Activated CD8-positive, alpha-beta T cell treated with anti-CD3 and anti-CD28 coated beads for 36 hours (primary cell): ENCODE measurements at places on chromosomes 12 and 14.

GRCh38 chr14:102516531-102517391 is 7.2 kb upstream of the ANKRD9 start:
- peak; percentile 56 for DNase-seq

DNA sequence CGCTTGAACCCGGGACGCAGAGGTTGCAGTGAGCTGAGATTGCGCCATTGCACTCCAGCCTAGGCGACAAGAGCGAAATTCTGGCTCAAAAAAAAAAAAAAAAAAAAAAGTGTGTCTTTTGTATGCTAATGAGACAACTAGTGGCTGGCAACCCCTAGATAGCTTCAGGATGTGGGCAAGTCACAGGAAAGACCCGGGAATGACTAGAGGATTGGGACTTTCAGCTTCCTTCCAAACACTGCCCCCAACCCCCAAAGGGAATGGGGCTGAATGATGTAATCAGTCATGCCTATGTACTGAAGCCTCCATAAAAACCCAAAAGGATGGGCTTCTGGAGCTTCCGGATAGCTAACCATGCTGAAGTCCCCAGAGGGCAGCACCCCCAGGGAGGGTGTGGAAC is 28.6 kb downstream of the USP44 start:
- no peak for DNase-seq

DNA sequence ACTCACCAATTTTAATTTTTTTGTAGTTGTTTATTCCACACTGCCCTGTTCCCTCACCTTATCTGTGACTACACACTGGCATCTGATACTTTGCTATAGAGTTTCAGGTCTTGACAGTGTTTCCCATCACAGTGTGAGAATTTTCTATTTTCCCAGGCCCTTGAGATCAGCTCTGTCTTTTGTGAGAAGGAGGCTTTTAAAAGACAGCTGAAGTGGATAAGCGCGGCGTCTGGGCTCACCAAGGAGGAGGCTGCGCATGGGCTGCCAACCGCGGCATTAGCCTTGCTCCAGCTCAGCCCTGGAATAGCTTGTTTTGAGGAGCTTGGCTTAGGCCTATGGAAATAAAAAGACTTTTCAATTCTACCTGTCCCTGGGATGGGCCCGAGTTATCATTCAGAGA is 181.3 kb downstream of the RMST start:
- no peak for DNase-seq

DNA sequence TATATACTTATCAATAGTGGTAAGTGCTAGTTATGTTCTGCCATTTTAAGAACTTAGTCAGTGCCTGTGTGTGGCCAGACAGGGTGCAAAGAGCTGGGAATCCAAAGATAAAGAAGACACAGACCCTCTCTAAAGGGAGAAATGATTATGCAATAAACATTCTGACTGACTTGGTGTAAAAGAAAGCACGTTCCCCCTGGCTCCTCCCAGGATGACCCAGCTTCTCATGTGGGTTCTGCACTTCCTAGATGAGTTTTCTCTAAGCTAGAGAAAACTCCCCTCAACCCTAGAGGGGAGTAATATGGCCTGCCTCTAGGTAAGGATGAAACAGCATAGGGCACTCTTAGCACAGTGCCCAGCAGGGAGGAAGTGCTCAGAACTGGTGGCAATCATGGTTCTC is 231.2 kb downstream of the VRK1 start:
- DNase-seq: no peak

GRCh38 chr12:90058704-90059103 is 350.1 kb upstream of the ATP2B1 start:
- DNase-seq: no peak

- DNase-seq: no peak
These were observed 2.9 kb downstream of the ABHD12B start for GRCh38 chr14:50874757-50875156.

GRCh38 chr12:57430112-57430930 is 522 bp downstream of the R3HDM2 start:
- DNase-seq: peak; percentile 56

GRCh38 chr12:119183942-119184695 is 5.4 kb downstream of the HSPB8 start:
- no peak for DNase-seq

GRCh38 chr12:28759333-28759732 is 389.7 kb upstream of the FAR2 start:
- DNase-seq: no peak

- no peak for DNase-seq
These were observed 1.3 kb downstream of the GLRX5 start for GRCh38 chr14:95536036-95536593.

- DNase-seq: no peak
These were observed 8.6 kb upstream of the ADSS1 start for GRCh38 chr14:104715416-104715815.

GRCh38 chr12:98127336-98127679 is 388.1 kb upstream of the TMPO start:
- DNase-seq: no peak

DNA sequence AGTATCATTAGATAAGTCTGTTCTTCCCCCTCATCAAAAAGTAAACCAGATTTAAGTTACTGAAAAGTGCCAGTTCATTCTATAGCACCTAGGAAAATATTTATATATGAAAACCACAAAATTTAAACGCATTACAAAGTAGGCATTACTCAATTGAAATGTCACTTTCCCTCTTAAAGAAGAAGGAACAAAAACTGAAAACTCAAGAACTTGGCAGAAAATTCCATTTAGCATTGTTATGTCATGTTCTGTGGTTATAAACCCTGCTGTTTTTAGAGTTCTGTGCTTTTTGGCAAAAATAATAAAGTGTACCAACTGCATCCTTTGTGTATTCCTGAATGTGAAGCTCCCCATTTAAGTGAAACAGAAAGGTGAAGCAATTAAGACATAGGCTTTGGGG is 3.6 kb downstream of the FGD4 start:
- no peak for DNase-seq

GRCh38 chr12:131610891-131611290 is 100.0 kb upstream of the SFSWAP start:
- DNase-seq: no peak

- DNase-seq: peak; percentile 22
These were observed 60.3 kb downstream of the PHLDA1 start for GRCh38 chr12:75971253-75971652.

GRCh38 chr12:41224066-41224465 is 35.9 kb downstream of the PDZRN4 start:
- no peak for DNase-seq

DNA sequence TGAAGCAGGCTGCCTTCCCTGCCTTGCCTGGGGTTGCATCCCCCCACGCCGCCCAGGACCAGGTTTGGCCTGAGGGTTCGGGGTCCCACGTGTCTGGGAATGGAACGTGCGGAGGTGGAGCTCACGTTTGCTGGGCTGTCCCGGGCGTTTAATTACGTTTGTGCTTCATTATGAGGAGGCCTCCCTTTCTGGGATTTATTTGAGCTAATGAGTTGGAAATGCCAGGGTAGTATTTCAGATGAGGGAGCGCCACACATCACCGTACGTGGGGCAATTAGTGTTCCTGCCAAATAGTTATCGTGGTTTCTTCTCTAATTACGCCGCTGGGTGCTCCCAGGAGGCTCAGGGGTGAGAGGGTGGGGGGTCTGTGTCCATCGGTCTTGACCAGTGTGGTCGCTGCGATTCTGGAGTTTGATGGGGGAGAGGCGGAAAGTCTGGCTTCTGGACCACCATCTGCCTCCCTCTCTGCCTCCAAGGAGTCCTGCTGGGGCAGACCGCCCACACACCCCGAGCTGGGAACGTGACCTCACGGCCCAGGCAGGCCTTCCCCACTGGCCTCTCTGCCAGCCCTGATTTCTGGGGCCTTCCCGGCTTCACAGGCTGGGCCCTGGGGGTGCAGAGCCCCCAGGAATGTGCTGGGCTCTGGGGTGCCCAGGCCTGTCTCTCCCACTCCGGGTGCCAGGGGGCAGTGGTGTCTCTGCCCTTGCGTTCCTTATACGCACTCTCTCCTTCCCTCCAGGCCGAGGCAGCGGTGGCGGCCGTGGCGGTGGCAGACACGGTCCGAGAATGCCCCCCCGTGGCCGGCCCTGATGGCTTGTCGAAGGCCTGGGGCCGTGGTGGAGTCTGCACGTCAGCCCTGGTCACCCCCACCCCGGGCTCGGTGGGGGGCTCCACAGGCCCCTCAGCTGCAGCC is 18.9 kb downstream of the KIF26A start:
- no peak for DNase-seq

GRCh38 chr14:69519204-69520100 is 34.9 kb downstream of the PLEKHD1 start:
- no peak for DNase-seq

GRCh38 chr12:130301559-130301958 is 36.1 kb upstream of the PIWIL1 start:
- no peak for DNase-seq

DNA sequence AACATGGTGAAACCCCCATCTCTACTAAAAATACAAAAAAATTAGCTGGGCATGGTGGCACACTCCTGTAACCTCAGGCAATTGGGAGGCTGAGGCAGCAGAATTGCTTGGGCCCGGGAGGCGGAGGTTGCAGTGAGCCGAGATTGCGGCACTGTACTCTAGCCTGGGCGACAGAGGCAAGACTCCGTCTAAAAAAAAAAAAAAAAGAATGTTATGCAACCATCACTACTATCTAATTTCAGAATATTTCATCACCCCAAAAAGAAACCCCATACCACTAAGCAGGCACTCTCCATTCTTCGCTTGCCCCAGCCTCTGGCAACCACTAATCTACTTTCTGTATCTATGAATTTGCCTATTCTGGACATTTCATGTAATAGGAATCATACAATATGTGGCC is 68.8 kb upstream of the AMN start:
- no peak for DNase-seq

GRCh38 chr14:56002876-56003625 is 115.2 kb upstream of the PELI2 start:
- peak; percentile 80 for DNase-seq

GRCh38 chr12:91401190-91401589 is 218.6 kb upstream of the DCN start:
- DNase-seq: no peak

DNA sequence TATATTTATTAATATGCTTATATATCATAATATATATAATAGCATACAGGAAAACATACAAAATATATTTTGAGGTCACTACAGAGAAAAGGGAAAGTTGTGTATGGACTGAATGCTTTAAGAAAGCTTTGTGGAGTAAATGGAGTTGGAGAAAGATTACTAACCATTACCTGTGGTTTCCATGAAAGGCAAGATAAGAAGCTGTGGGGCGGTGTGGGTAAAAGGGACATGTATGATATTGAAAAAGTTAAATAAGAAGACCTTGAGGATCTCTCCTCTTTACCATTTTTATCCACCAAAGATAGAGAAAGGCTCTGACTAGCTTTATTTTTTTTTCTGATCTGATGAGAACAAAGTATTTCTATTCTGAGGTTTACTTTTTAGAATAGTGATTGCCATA is 404.4 kb downstream of the TRHDE start:
- no peak for DNase-seq

- DNase-seq: no peak
These were observed 29.0 kb upstream of the MED13L start for GRCh38 chr12:116306506-116306905.

GRCh38 chr12:1328391-1328790 is 266.0 kb downstream of the FBXL14 start:
- no peak for DNase-seq

- no peak for DNase-seq
These were observed 23.6 kb upstream of the C12orf71 start for GRCh38 chr12:27105746-27106536.

- no peak for DNase-seq
These were observed 30.3 kb downstream of the SSH1 start for GRCh38 chr12:108826807-108827721.

- DNase-seq: no peak
These were observed 88.6 kb upstream of the TMEM233 start for GRCh38 chr12:119505001-119505400.

DNA sequence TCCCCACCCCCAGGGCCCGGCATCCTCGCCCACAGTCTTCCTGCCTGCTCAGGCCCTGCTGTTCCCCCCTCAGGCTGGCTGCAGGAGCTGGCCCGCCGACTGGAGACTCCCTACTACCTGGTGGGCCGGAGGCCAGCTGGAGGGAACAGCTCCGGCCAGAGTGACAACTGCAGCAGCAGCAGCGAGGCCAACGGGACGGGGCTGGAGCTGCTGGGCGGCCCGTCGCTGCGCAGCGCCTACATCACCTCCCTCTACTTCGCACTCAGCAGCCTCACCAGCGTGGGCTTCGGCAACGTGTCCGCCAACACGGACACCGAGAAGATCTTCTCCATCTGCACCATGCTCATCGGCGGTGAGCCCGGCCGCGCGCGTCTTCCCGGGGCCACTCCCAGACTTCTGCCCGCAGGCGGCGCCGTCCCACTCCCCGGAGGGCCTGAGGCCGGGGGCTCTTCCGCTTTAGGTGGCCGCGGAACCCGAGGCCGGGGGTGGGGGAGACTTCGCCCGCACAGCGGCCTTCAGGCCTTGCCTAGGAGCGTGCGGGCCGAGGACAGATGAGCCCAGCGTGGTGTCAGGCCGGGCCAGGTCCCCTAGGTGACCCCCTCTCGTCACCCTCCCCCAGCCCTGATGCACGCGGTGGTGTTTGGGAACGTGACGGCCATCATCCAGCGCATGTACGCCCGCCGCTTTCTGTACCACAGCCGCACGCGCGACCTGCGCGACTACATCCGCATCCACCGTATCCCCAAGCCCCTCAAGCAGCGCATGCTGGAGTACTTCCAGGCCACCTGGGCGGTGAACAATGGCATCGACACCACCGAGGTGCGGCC is 10.2 kb downstream of the KCNH3 start:
- peak; percentile 54 for DNase-seq

DNA sequence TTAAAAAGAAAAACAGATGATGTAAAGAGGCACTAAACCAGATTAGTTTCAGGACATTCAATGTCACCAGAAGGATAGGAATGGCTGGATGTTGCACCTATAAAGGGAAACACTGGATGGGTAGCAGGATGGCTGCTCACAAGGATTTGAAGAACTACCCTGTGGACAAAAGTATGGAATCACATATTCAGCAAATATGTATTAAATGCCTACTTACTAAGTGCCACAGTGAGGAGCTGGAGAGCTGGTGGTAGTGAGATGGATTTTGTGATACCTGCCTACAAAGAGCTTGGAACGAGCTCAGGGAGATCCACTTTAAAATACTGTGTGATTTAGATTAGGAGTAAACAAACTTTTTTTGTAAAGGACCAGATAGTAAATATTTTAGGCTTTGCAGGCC is 316.2 kb downstream of the PAWR start:
- DNase-seq: no peak

DNA sequence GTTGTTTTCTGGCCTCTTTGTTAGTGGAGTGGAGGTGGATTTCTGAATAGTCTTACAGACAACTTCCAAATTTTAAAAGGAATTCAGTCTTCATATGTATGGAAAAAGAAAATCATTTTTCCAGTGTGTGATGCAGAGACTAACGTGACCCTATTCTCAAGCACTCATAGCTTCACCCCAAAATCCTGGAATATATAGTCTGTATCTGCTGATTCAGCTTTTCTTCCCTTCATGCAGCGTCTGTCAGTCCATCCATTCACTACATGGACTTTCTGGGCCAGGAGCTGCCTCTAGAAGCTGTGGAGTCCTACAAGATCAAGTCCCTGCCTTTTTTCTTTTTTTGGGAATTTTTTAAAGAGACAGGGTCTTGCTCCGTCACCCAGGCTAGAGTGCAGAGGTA is 23.8 kb downstream of the KLC1 start:
- no peak for DNase-seq
